ENCODE measurements at places on chromosomes 11 and 22.

DNA sequence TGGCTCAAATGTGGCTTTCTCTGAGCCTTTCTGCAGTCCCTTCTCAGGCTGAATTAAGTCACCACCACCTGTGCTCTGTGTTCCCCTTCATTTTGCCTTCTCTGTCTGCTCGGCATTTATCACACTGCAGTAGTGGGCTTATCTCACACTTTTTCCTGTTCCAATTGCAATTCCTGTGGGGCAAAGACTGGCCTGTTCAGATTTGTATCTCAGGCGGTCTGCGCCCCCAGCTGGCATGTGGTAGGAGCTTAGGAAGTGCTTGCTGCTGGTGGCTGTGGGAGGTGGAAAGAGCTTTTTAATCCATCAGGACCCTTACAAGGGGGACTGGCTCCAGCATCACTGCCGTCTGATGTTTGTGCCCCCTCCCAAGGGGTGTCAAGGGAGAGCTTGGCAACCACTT is 21.2 kb downstream of the BMAL1 start:
- no peak for DNase-seq

- no peak for DNase-seq
These were observed 183.5 kb upstream of the SNX19 start for GRCh38 chr11:131099746-131100145.

DNA sequence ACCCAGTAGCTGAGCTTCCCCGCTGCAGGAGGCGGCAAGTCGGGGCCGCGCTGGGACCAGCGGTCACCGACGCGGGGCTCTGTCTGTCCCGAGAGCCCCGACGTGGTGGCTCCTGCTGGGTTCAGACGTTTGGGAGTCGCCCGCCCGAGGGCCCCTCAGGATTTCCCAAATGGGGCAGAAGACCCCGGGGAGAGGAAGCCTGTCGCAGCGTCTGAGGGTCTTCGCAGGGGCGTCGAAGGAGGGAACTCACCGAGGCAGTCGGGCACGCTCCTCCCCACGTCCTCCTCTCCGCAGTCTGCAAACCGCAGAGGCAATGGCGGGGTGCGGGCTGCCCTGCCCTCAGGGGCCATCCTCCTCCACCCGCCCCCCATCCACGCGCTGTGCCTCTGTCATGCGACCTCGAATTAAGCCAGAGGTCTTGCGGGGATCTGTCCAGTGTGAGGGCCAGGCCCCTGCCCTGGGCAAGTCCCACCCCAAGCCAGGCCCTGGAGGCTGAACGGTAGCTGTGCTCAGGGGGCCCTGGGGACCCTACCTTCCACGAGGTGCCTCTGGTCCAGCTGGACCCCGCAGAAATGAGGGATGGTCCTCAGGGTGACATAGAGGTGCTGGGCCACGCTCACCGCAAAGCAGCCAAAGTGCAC is 12.5 kb downstream of the IL17REL start:
- DNase-seq: no peak

DNA sequence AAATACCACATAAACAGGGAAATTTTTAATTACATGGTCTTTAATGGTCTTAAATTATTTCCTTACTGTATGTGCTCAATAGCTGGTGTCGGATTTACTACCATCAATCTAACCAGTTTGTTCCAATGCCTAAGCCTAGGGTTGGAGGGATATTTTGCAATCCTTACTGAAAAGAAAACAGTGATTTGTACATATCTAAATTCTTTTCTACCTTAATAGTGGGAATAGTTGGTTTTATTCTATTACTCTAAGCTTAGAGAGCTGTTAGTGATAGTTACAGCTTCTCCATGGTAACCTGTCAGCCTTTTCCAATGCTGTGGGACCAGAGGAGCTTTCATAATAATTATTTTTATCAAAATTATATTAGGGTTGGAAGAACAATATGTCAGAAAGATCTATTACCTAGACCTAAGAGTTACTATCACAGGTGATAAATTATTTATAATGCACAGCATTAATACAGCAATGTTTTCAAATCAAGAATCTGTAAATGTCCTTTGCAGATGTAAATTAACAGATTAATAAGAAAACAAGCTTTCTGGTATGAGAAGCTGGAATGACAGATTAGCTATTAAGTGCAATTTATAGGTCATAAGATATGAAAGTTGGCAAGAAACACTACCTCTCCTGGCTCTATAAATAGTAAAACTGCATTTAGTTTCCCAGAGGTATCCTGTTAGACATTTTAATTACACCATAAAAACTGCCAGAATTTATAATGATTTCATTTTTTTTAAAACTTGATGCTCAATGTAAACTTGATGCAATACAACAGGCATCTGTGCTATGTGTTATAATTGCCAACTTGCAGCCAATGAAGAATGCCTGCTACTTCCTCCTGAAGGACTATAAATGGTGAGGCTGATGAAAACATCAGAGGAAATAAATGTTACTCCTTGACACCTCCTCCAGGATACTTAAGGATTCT is 262.0 kb upstream of the PITPNB start:
- no peak for DNase-seq

- no peak for DNase-seq
These were observed 38.8 kb upstream of the POU2AF1 start for GRCh38 chr11:111417766-111418435.

- no peak for DNase-seq
These were observed 22.7 kb downstream of the BTBD10 start for GRCh38 chr11:13440100-13440855.

- no peak for DNase-seq
These were observed 65.8 kb downstream of the PARVB start for GRCh38 chr22:44089717-44090570.

GRCh38 chr11:118694185-118694584 is 14.7 kb upstream of the TREH start:
- no peak for DNase-seq

DNA sequence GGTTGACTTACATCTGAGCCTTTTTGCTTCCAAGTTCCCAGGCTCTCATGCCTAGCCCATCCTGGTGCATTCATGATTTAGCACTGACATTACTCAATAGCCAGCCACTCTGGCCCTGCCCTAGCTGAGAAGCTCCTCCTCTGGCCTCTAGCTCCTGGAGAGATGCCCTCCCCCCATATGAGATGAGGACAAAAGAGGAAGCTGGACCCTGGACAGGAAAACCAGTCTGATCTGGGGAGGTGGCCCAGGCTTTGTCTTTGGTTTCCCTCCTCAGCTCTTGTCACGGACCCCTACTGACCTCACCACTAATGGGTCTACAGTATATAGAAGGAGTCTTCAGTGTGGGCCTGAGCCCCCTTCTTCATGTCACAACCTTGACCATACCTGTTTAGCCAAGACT is 3.0 kb downstream of the RHOG start:
- DNase-seq: no peak
